ENCODE measurements at places on chromosomes 7 and 10. TPM values are rescaled to one million over a fixed set of nuclear protein-coding genes. Genes with fewer than 3 reads are reported as not detected.

DNA sequence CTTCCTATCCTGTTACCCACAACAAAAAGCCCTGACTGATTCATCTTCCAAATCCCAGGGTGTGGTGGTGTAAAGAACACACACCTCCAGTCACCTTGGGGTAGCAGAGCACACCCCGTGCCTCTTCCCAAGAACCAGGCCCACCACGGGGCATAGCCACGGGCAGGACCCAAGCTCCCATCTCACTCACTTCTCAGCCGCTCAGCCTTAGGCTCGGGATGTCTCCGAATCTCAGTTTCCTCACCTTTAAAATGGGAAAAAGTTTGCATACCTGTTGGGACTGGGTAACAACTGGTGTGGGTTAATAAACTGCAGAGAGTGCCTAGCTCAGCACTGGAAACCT, 139.0 kb downstream of the FGFR2 start:
- no peak for DNase-seq

DNA sequence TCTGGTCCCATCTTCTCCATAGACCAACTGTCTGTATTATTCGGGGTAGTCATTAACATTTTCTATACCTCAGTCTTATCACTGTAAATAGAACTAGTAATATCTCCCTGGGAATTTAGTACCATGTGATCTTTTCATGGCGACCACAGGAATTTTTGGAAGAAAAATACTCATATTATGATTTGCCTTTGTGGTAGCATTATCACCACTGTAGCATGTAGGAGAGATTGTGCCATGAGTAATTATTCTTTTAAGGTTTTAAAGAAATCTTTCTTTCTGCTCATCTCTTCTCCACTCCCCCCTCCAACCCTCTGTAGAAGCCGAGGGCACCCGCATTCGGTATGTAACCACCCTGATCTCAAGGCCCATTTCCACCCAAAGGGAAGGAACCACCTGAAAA, 25.0 kb downstream of the ZNF365 start:
- DNase-seq = no peak

- no peak for DNase-seq
Observed at GRCh38 chr10:34861293-34862021, 46.4 kb upstream of the PARD3 start.

SGPL1 gene
- 24.2 TPM for total RNA-seq
